ENCODE measurements at places on chromosomes 2 and 18. TPM values are rescaled to one million over a fixed set of nuclear protein-coding genes. Genes with fewer than 3 reads are reported as not detected.

GBX2 gene
- not detected for total RNA-seq

- no peak for DNase-seq
Measured at GRCh38 chr2:164794432-164795231, 47.0 kb downstream of the COBLL1 start.

DNA sequence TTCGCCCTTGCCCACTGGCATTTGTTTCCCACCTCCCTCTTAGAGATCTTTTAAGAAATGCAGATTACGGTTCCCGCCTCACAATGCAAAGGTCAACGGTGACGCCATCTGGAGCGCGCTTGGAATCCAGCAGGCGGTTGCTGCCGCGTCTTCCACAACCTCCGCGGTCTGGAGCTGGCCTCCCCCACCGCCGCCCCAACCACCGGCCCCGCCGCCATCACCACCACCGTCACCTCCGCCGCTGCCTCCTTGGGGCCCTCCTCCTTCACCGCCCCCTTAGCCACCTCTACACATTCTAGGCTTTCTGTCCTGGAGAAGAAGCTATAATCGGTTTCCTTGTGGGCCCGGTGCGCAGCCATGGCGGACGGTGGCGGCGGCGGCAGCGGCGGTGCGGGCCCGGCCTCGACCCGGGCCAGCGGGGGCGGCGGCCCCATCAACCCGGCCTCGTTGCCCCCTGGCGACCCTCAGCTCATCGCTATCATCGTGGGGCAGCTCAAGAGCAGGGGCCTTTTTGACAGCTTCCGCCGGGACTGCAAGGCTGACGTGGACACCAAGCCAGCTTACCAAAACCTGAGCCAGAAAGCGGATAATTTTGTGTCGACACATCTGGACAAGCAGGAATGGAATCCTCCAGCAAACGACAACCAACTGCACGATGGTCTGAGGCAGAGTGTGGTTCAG, at the start of gene BOD1L2:
BOD1L2 (plus strand) TSS at position 132 of the 681 bp plus-strand sequence; CDS start at position 358, 226 bp downstream.
- no peak for DNase-seq

- no peak for DNase-seq
Measured at GRCh38 chr2:195649629-195650190, 7.3 kb upstream of the SLC39A10 start.
